ENCODE measurements at places on chromosomes 4 and X.

- no peak for DNase-seq
Measured at GRCh38 chr4:26281881-26282280, 38.9 kb upstream of the RBPJ start.

DNA sequence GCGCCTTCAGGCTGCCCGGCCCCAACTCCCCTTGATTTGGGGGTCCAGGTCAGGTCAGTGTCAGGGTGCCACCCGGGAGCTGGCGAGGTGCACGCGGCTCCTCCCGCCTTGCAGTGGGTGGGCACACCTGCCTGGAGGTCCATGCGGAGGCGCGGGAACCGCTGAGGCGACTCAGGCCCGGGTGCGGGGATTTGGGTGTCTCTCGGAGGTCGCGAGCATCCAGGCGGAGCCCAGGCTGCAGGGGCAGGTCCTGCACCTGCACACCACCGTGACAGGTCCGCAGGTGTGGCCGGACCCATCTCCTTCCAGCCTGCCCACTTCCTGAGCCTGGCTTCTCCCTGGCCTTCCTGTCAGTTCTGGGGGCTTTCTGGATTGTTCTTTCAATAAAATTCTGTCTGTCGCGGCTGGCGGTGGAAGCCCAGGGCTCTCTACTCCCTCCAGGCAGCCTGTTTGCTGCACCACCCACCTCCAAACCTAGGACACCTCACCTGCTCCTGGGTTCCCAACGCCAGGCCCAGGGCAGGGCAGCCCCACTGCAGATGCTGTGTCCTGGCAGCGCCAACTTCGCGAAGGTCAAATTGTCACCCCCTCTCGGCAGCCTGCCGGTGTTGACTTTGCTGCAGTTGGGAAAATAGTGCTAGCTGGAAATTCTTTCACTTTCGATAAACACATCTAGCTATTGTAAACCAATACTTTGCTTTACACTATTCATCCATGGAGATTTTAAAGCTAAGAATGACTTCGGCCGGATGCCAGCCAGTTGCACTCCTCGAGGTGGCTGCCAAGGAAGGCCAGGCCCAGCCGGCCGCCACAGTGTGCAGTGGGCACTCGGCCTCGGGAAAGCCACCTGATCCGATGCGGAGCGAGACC is 35.9 kb downstream of the FGFRL1 start:
- no peak for DNase-seq

DNA sequence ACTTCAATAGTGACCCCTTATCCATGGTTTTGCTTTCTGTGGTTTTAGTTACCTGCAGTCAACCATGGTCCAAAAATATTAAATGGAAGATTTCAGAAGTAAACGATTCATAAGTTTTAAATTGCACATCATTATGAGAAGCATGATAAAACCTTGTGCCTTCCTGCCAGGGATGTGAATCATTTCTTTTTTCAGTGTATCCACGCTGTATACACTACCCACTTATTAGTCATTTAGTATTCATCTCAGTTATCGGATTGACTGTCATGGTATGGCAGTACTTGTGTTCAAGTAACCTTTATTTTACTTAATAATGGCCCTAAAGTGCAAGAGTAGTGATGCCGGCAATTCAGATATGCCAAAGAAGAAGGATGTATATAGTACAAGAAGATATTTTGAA is 37.7 kb upstream of the TASL start:
- no peak for DNase-seq

DNA sequence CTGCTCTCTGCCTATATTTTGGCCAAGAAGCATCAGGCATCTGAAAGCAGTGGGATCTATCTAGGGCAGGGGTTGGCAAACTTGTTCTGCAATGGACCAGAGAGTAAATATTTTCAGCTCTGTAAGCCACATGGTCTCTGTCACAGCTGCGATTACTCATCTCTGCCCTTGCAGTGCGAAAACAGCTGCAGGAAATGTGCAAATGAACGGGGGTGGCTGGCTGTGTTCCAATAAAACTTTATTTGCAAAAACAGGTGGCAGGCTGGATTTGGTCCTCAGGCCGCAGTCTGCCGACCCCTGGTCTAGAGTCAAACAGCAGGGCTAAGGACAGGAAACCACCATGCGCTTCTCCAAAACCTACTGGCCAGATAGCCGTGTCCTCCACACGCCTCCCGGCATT is 48.6 kb downstream of the ACOX3 start:
- DNase-seq, result no peak
